CD4-positive, alpha-beta memory T cell (primary cell): ENCODE measurements at places on chromosomes 4 and X. TPM values are rescaled to one million over a fixed set of nuclear protein-coding genes. Genes with fewer than 3 reads are reported as not detected.

DNA sequence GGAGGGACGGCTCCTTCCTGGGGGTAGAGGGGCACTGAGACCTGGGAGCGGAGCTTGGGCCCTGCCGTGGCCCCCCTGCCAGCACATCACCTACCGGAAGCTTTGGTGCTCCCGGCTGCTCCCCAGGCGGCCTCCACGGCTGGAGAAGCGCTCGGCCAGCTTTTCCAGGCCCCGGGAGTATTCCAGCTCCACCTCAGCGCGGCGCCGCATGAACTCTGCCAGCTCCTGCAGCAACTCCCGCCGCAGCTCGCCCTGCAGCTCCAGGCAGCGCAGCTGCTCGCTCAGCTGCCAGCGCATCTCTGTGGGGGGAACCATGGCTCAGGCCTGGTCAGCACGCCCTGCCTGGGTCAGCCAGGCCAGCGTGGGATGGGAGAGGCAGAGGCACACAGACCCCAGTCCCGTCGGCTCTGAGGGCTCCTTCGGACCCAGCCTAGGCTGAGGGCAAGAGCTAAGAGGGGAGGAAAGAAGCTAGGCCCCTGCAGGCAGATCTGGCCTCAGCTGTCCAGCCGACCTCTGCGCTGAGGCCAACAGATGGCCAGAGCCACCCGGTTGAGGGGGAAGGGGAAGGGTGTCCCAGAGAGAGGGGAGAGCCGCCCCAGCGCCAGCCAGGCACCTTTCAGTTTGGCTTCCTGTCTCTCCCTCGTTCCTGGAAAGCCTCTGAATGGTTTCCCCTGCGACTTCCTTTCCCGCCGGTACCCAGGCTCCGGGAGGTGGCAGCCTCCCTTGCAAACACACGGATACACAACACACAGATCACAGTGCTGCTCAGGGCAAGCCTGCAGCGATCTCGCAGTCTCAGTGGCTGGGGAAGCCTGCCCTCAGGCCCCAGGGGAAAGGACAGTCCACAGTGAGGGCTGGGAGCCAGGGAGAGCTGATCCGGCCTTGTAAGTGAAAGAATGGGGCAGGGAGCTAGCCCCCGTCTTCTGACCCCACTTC, 4.3 kb downstream of the ARHGAP4 start:
- no peaks in the 10 kb centered on the region for H3K27me3 ChIP-seq
- H3K27ac ChIP-seq: peak overlapping the region; percentile 15
- peaks cover 21% of the 10 kb centered on the region for H3K36me3 ChIP-seq
- no peak for DNase-seq

SPATA18 gene
- total RNA-seq: not detected

DNA sequence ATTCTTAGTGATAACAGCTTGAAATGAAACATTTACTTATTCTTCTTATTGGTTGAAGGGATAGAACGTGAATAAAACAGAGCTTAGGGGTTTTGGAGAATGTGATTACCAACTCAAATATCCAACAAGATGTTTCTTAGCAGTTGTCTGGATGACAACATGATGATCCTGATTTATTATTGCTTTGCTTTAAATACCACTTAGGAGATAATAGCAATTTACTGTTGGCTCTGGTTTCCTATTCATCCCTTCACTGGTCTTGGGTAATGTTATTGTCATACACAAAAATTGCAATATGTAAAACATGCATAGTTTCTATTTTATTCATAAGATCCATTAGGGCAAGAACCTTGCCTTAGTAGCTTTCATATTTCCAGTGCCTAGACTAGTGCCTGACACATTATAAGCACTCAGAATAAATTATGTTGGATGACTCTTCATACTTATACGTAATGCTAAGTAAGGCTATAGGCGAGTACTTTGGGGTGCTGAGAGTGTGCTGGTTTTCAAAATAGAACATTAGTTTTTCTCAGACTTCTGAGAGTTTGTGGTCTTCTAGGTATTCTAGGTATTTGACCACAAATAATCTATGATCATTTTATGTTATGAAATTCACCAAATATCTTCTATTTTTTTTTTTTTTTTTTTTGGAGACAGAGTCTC, 58.6 kb upstream of the PGRMC2 start:
- DNase-seq: no peak
- H3K4me3 ChIP-seq: no peak overlapping the region
- H3K27me3 ChIP-seq: no peaks in the 10 kb centered on the region
- H3K4me1 ChIP-seq: no peaks in the 10 kb centered on the region
- no peak overlapping the region for H3K27ac ChIP-seq
- H3K36me3 ChIP-seq: no peaks in the 10 kb centered on the region

GRCh38 chrX:154829926-154830442, 4.5 kb downstream of the SMIM9 start:
- no peak for DNase-seq
- no peaks in the 10 kb centered on the region for H3K27me3 ChIP-seq
- H3K27ac ChIP-seq: no peak overlapping the region

DNA sequence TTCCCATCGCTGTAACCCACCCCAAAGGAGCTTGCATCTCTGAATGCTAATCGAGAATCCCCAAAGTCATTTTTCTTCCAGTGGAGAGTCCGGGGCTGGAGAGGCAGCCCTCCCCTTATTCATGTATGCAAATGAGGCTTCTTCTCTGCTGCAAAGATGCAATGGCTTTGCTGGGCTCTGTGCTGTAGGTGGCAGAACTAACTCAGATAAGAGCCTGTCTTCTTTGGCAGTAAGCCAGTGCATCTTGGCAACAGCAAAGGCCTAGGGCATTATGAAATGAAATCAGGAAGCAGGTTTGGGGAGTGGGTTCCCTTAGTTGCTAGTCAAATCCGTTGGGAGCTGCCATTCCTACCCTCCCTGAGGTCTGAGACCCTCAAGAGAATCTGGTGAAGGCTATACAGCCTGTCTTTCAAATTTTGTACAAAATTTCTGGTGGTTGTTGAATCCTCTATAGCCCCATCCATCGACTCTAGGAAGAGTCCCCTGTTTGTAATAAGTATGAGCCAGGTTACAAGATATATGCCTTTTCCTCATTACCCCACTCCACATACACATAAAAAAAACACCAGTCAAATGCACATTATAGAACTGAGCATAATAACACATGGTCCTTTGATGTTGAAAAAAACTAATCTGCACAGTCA, 290.6 kb upstream of the TAPT1 start:
- H3K27ac ChIP-seq: no peak overlapping the region
- DNase-seq: no peak
- no peaks in the 10 kb centered on the region for H3K27me3 ChIP-seq
- H3K36me3 ChIP-seq: no peaks in the 10 kb centered on the region

ZNF711 gene
- 1.3 TPM for total RNA-seq

GRCh38 chr4:155914782-155915181, 11.3 kb downstream of the TDO2 start:
- H3K27me3 ChIP-seq: no peaks in the 10 kb centered on the region
- H3K27ac ChIP-seq: no peak overlapping the region
- H3K36me3 ChIP-seq: no peaks in the 10 kb centered on the region
- no peak for DNase-seq
- H3K4me3 ChIP-seq: no peak overlapping the region
- no peaks in the 10 kb centered on the region for H3K4me1 ChIP-seq

GRCh38 chrX:22165732-22166457, 106.8 kb upstream of the CBLL2 start:
- no peaks in the 10 kb centered on the region for H3K27me3 ChIP-seq
- no peaks in the 10 kb centered on the region for H3K4me1 ChIP-seq
- no peak overlapping the region for H3K27ac ChIP-seq
- H3K36me3 ChIP-seq: no peaks in the 10 kb centered on the region
- DNase-seq: no peak

GRCh38 chr4:173919861-173920260, 363.6 kb downstream of the FBXO8 start:
- H3K36me3 ChIP-seq: no peaks in the 10 kb centered on the region
- H3K4me3 ChIP-seq: no peak overlapping the region
- H3K27ac ChIP-seq: no peak overlapping the region
- H3K4me1 ChIP-seq: no peaks in the 10 kb centered on the region
- no peak for DNase-seq

GRCh38 chrX:130805903-130806302, 97.1 kb downstream of the ENOX2 start:
- no peak overlapping the region for H3K27ac ChIP-seq
- no peak for DNase-seq
- no peaks in the 10 kb centered on the region for H3K36me3 ChIP-seq
- H3K4me3 ChIP-seq: no peak overlapping the region
- H3K27me3 ChIP-seq: no peaks in the 10 kb centered on the region

DNA sequence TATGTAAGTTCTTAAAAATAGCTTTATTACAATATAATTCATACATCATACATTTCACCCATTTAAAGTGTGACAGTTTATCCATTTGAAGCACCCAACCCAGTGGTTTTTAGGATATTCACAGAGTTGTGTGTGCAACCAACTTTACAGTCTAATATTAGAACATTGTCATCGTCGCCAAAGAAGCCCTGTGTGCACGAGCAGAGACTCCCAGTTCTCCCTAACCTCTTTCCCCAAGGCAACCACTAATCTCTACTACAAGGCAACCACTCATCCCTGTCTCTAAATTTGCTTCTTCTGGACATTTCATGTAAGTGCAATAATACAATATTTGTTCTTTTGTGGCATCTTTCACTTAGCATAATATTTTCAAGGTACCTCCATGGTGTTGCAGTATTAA, 47.7 kb downstream of the CLDN22 start:
- no peak for DNase-seq
- no peaks in the 10 kb centered on the region for H3K27me3 ChIP-seq
- H3K27ac ChIP-seq: no peak overlapping the region
- H3K36me3 ChIP-seq: no peaks in the 10 kb centered on the region
- no peak overlapping the region for H3K4me3 ChIP-seq
- no peaks in the 10 kb centered on the region for H3K4me1 ChIP-seq

TMPRSS11B gene
- total RNA-seq: not detected

DNA sequence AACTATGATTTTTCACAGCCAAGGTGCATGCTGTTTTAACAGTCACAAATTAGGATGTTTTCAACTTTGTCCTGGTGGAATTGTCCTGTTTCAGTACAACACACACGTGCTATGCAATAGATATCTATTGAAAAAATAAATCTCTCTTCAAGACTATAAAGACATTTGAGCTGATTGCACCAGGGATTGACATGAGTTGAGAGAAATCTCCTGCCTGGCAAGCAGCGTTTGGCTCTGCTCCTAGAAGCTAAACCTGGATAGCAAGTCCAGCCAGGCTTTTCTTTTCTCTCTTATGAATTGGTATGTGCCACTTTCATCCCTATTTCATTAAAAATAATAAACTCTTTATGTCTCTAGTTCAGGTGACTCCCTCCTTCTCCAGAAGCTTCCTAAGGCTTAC, 16.6 kb upstream of the NPNT start:
- H3K36me3 ChIP-seq: no peaks in the 10 kb centered on the region
- DNase-seq: no peak
- no peak overlapping the region for H3K4me3 ChIP-seq
- no peak overlapping the region for H3K27ac ChIP-seq

UTP14A gene
- 19.2 TPM for total RNA-seq

QRFPR gene
- not detected for total RNA-seq

- H3K27me3 ChIP-seq: no peaks in the 10 kb centered on the region
- no peak overlapping the region for H3K4me3 ChIP-seq
- H3K27ac ChIP-seq: no peak overlapping the region
- DNase-seq: no peak
Observed at GRCh38 chr4:134807231-134807745, 605.7 kb upstream of the PABPC4L start.
